ENCODE measurements at places on chromosomes 4 and X.

DNA sequence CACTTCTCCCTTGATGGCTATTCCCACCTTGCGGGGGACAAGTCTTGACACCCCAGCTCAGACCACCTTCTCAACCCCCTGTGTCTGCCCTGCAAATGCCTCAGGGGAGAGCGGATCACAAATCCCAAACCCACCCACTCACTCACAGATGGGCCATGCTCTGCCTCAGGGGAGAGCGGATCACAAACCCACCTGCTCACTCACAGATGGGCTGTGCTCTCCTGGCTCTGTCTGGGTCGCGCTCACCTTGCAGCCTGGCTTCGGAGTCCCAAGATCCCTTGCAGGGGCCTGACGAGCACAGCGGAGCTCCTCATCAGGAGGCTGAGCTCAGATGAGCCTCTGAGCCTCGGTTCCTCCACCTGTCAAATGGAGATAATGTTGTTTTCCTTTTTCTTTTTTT is 38.6 kb downstream of the HTRA3 start:
- no peak for DNase-seq

- DNase-seq = no peak
These were observed 543.5 kb downstream of the PDHA2 start for GRCh38 chr4:96383349-96383748.

DNA sequence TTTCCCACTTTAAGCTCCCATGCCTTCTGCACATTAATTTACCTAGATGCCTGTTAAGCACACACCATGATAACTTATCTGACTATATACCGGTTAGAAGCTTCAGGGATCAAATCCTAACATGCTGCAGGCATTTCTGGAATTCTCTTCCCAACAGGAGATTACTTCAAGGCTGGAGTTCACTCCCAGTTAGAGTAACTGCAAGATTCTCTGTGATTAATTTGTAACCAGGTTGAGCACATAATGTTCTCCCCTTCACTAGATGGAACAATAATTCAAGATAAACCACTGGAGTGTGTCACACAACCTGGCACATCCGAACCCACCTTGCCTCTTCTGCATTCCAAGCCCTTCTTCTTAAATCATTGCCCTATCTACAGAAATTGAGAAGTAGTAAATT is 11.8 kb upstream of the UGT2A3 start:
- DNase-seq = no peak

- no peak for DNase-seq
These were observed 21.7 kb upstream of the CD38 start for GRCh38 chr4:15756361-15756861.

GRCh38 chrX:39324233-39324930 is 523.1 kb downstream of the MID1IP1 start:
- no peak for DNase-seq

- DNase-seq = no peak
These were observed 149.2 kb downstream of the TBL1X start for GRCh38 chrX:9614016-9614415.

- DNase-seq = no peak
These were observed 843 bp downstream of the RPL34 start for GRCh38 chr4:108620933-108621905.

- DNase-seq = no peak
These were observed 39.8 kb upstream of the LIMCH1 start for GRCh38 chr4:41498177-41498576.

GRCh38 chrX:53716328-53717088 is 30.0 kb upstream of the HUWE1 start:
- DNase-seq = no peak

GRCh38 chrX:150513544-150513943 is 54.9 kb upstream of the MTM1 start:
- DNase-seq = no peak

DNA sequence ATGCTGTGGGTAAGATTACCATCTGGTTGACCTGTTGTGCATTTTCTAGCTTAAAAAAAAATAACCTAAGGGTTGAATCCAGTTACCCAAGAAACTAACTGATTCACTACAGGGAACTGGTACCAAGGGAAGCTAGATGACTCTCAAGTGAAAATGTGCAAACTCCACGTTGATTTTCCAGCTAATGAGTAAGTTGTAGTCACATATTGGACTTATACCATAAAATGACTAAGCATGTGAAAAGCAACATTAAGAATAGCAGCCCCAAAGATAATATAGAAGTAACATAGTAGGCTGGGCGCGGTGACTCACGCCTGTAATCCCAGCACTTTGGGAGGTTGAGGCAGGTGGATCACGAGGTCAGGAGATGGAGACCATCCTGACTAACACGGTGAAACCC is 270.9 kb downstream of the SPRY1 start:
- no peak for DNase-seq

Measured in globus pallidus (tissue), 1 donor.